Fibroblast of skin of right quadriceps (primary cell): ENCODE measurements at places on chromosomes 1 and 21.

DNA sequence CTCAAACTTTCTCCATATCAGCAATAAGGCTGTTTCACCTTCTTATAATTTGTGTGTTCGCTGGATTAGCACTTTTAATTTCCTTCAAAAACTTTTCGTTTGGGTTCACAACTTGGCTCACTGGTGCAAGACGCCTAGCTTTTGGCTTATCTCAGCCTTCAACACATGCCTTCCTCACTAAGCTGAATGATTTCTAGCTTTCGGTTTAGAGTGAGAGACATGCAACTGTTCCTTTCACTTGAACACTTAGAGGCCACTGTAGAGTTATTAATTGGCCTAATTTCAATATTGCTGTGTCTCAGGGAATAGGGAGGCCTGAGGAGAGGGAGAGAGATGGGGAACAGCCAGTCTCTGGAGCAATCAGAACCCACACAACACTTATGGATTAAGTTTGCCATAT, 41.2 kb upstream of the IFNLR1 start:
- DNase-seq, result no peak

GRCh38 chr1:46689356-46689755, 17.7 kb downstream of the TEX38 start:
- no peak for DNase-seq

DNA sequence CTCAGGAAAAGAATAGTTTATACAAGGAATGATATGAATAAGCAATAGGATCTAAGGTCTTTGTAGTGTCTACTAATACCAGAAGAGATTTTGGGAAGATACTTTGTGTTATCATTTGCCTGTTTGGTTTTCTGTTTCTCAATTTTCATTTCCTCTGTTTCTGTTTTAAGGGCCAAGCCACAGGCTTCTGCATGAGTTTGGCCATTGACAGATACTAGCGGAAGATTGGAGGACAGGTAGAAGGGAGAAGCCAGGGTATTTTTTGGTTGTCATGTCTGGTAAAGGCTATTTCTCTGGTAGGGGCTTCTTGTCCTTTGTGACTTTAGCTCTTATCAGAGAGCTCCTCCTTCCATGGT, 51.4 kb downstream of the HS2ST1 start:
- DNase-seq, result no peak

DNA sequence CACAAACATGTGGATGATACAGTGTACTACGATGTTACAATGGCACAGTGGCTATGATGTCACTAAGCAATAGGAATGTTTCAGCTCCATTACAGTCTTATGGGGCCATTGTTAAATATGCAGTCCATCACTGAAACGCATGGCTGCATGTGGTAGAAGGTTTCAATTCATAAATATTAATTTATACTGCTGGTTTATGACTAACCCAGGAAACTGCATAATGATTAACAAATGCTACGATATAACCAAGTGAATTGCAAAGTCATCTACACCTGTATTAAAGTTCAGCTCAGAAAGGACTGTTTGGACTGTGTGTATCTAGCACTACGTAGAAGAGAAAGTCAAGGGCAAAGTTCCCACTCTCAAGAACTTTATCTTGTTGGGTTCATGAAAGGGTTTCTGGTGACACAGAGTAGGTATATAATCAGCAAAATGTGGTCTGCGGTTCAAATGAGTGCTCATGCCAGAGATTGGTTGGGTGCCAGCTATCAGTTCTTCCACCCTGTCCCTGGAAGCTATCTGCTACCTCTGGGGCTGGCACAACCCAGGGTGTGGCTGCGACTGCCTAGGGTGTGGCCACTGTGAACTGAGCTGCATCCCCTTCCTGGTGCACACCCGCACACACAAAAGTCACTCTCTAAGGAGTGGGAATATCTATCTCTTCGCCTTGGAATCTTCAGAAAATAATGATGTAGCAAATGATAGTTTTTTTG, 14.8 kb downstream of the MGST3 start:
- no peak for DNase-seq

- peak; percentile 89 for DNase-seq
These were observed 136.6 kb downstream of the OMA1 start for GRCh38 chr1:58409890-58410289.

GRCh38 chr1:55600242-55600641, 385.1 kb upstream of the USP24 start:
- DNase-seq, result peak; percentile 44
